ENCODE measurements at places on chromosomes 16 and 17. TPM values are rescaled to one million over a fixed set of nuclear protein-coding genes. Genes with fewer than 3 reads are reported as not detected.

The TMEM100 gene
- 6.6 TPM for total RNA-seq

The CD300LB gene
- not detected for total RNA-seq

- H3K4me3 ChIP-seq, result no peak overlapping the region
- DNase-seq, result no peak
- H3K4me1 ChIP-seq, result no peaks in the 10 kb centered on the region
- no peaks in the 10 kb centered on the region for H3K36me3 ChIP-seq
- no peak overlapping the region for H3K27ac ChIP-seq
Measured at GRCh38 chr17:41567317-41567716, 4.5 kb downstream of the KRT9 start.

GRCh38 chr16:85571563-85571812 lies 41.6 kb upstream of the GSE1 start:
- no peaks in the 10 kb centered on the region for H3K4me1 ChIP-seq
- H3K36me3 ChIP-seq, result no peaks in the 10 kb centered on the region
- no peak overlapping the region for H3K4me3 ChIP-seq
- H3K27me3 ChIP-seq, result no peaks in the 10 kb centered on the region
- H3K27ac ChIP-seq, result no peak overlapping the region
- no peak for DNase-seq

- no peaks in the 10 kb centered on the region for H3K27me3 ChIP-seq
- DNase-seq, result no peak
- H3K4me3 ChIP-seq, result no peak overlapping the region
- H3K36me3 ChIP-seq, result no peaks in the 10 kb centered on the region
Measured at GRCh38 chr17:13268791-13269595, 251.2 kb upstream of the ELAC2 start.

DNA sequence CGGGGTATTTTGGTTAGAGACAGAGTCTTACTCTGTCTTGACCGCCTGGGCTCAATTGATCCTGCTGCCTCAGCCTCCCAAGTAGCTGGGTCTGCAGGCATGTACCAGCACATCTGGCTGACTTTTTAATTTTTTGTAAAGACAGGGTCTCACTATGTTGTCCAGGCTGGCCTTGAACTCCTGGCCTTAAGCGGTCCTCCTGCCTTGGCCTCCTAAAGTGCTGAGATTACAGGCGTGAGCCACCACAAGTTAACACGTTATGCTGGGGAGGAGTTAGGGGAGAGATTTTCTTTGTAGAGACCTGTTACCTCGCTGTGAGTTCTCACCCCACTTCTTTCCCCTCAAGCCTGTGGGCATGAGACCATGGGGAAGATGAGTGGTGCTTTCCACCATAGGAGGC lies 1.8 kb upstream of the CES4A start:
- H3K36me3 ChIP-seq, result no peaks in the 10 kb centered on the region
- no peak overlapping the region for H3K27ac ChIP-seq
- no peaks in the 10 kb centered on the region for H3K27me3 ChIP-seq

- H3K27ac ChIP-seq, result no peak overlapping the region
- H3K36me3 ChIP-seq, result no peaks in the 10 kb centered on the region
- no peaks in the 10 kb centered on the region for H3K27me3 ChIP-seq
- no peak overlapping the region for H3K4me3 ChIP-seq
Measured at GRCh38 chr17:44078412-44078811, 7.9 kb downstream of the G6PC3 start.

DNA sequence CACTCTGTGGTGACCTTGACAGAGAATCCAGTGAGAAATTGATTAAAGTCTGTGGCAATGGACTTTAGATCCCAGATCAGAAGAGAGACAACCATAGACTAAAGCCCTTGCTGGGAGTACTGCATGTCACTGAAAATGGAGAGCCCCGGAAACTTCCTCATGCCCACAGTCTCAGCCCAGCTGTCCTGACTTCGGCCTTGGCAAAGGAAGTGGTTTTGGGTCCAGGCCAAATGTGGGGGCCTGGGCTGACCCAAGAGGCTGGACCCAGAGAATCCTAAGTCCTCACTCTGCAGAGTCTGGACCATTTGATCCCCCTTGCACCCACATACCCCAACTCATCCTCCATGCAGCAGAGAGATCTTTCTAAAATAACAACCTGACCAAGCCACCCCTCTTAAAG lies 4.7 kb upstream of the BEAN1 start:
- peaks cover 8% of the 10 kb centered on the region for H3K27me3 ChIP-seq
- H3K4me3 ChIP-seq, result no peak overlapping the region
- no peak for DNase-seq
- H3K36me3 ChIP-seq, result no peaks in the 10 kb centered on the region
- H3K4me1 ChIP-seq, result no peaks in the 10 kb centered on the region

- no peaks in the 10 kb centered on the region for H3K27me3 ChIP-seq
- DNase-seq, result no peak
- H3K4me3 ChIP-seq, result no peak overlapping the region
- no peaks in the 10 kb centered on the region for H3K4me1 ChIP-seq
Measured at GRCh38 chr17:41499714-41500113, 5.7 kb downstream of the KRT13 start.

DNA sequence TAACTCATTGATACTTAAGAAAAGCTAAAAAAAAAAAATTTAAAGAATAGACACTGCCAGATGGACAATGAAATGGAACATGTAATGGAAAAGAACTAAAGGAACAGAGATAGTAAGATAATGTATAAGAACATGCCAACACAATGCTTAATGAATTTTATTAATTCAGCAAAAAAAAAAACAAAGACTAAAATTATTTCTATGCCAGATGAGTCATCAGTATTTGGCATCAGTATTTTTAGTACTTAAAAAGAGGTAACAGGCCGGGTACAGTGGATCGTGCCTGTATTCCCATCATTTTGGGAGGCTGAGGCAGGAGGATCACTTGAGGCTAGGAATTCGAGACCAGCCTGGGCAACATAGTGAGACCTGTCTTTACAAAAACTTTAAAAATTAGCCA lies 168.5 kb downstream of the CYB561 start:
- H3K27me3 ChIP-seq, result no peaks in the 10 kb centered on the region
- H3K4me1 ChIP-seq, result no peaks in the 10 kb centered on the region
- no peak overlapping the region for H3K4me3 ChIP-seq
- no peaks in the 10 kb centered on the region for H3K36me3 ChIP-seq

DNA sequence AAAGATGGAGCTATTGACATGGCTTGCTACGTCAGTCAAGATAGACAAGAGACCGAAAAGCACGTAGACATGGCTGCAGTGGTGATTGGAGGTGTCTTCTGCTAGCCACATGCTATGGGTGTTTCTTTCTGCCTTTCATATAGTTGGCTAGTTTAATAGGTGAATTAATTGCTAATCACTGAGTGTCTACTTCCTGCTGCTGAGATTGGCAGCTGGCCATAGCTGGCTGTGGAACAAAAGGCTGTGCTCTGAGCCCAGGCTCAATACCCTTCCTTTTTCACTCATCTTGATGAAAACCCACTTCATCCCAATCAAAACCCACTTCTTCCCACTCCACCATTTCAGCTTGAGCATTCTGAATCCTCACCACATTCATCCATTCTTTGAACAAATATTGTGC lies 221.4 kb upstream of the MAF start:
- no peaks in the 10 kb centered on the region for H3K27me3 ChIP-seq
- no peaks in the 10 kb centered on the region for H3K36me3 ChIP-seq
- no peak overlapping the region for H3K27ac ChIP-seq
- no peak overlapping the region for H3K4me3 ChIP-seq
- H3K4me1 ChIP-seq, result no peaks in the 10 kb centered on the region

- H3K4me3 ChIP-seq, result no peak overlapping the region
- no peaks in the 10 kb centered on the region for H3K27me3 ChIP-seq
- no peak for DNase-seq
- H3K27ac ChIP-seq, result no peak overlapping the region
- no peaks in the 10 kb centered on the region for H3K36me3 ChIP-seq
Measured at GRCh38 chr16:48434653-48435317, 49.6 kb upstream of the SIAH1 start.

GRCh38 chr16:8848939-8849391 lies 19.8 kb downstream of the CARHSP1 start:
- peak overlapping the region; percentile 33 for H3K27ac ChIP-seq
- no peaks in the 10 kb centered on the region for H3K4me1 ChIP-seq
- no peak for DNase-seq
- H3K27me3 ChIP-seq, result no peaks in the 10 kb centered on the region

Data from uterus (tissue), 4 donors.